ENCODE measurements at places on chromosomes 1 and 21. TPM values are rescaled to one million over a fixed set of nuclear protein-coding genes. Genes with fewer than 3 reads are reported as not detected.

C8B gene
- total RNA-seq = not detected

MEX3A gene
- total RNA-seq = 0.06 TPM

DNA sequence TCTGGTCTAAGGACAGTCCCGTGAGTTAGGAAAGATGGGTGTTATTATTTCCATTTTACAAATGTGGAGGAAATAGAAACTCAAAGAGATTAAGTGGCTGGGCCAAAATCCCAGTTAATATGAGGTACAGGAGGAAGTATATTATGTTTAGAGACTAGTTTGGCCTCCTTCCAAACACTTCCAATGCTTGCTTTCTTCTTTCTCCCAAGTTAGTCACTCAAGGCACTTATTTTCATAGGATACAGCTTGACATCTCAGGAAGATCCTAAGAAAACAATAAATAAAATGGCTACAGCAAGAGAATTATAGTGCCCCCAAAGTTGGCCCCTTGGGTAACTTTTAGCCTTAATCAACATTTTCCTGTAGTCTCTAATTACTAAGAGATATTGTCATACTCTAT lies 47.5 kb upstream of the IPO9 start:
- no peak for DNase-seq
- no peak overlapping the region for H3K27ac ChIP-seq
- H3K4me3 ChIP-seq = no peak overlapping the region
- no peaks in the 10 kb centered on the region for H3K4me1 ChIP-seq
- H3K36me3 ChIP-seq = no peaks in the 10 kb centered on the region
- peaks cover 7% of the 10 kb centered on the region for H3K27me3 ChIP-seq

DNA sequence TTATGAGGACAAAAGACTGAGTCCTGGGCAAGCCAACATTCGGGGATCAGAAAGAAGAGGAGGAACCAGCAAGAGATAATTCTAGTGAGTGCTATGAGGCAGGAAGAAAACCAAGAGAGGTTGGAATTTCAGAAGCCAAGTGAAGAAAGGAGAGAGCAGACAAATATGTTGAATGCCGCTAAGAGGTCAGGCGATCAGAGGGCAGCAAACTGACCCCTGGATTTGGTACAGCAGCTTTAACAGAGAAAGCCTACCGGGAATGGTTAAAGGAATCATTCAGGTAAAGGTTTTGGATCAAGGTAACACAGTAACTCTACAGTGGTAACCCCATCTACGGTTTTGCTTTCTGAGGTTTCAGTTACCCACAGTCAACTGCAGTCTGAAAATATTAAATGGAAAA lies 5.4 kb downstream of the CLCC1 start:
- peaks cover 48% of the 10 kb centered on the region for H3K4me1 ChIP-seq
- no peak overlapping the region for H3K27ac ChIP-seq
- H3K4me3 ChIP-seq = no peak overlapping the region
- DNase-seq = no peak
- H3K27me3 ChIP-seq = peaks cover 17% of the 10 kb centered on the region

IL12RB2 gene
- total RNA-seq = 317 TPM

ANGPTL3 gene
- total RNA-seq = not detected

PTGFRN gene
- 2.2 TPM for total RNA-seq

DNA sequence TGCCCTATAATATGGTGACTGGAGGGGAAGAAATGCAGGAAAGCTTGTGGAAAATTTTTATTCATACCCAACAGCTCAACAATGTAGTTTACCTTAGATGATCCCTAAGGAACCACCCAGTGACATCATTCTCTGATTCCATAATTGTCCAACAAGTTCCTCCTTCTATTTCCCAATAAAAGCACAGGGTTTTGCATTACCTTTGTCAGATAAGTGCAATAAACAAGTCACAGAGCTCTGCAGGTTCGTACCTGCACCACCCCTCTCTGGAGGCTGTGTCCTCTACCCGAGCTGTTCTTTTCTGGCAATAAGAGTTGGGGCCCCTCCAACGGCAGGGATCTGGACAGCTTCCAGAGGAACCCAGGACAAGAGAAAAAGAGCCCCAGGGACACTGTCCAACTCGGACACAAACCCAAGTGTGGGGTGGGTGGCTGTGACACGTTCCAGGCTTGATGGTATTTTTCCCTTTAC lies 38.8 kb downstream of the RCAN1 start:
- no peaks in the 10 kb centered on the region for H3K27me3 ChIP-seq
- peaks cover 12% of the 10 kb centered on the region for H3K36me3 ChIP-seq
- no peak for DNase-seq
- no peak overlapping the region for H3K27ac ChIP-seq
- H3K4me1 ChIP-seq = peaks cover 46% of the 10 kb centered on the region

GRCh38 chr21:25283720-25284119 lies 323.6 kb downstream of the MRPL39 start:
- H3K36me3 ChIP-seq = no peaks in the 10 kb centered on the region
- H3K27ac ChIP-seq = no peak overlapping the region
- DNase-seq = no peak

- no peaks in the 10 kb centered on the region for H3K36me3 ChIP-seq
- DNase-seq = no peak
- no peak overlapping the region for H3K27ac ChIP-seq
- peaks cover 32% of the 10 kb centered on the region for H3K4me1 ChIP-seq
- peaks cover 11% of the 10 kb centered on the region for H3K27me3 ChIP-seq
- H3K4me3 ChIP-seq = no peak overlapping the region
These were observed 2.4 kb downstream of the TMEM125 start for GRCh38 chr1:43272161-43272560.

DNA sequence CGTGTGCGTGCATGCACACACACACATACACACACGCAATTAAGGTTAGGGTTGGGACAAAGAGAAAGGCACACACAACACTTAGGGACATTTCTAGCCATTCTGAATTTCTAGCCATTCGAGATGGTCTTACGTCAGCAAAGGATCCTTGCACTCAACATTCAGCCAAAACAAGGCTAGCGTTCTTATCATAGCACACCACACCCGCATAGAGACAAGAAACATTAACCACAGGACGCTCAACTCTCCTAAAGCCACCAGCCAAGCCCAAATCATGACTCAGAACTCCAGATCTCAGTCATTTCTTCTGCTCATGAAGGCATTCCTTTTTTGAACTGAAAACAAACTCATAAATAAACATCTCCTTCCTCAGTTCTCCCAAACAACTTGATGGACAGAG lies 106.8 kb downstream of the LMO4 start:
- peaks cover 8% of the 10 kb centered on the region for H3K4me1 ChIP-seq
- DNase-seq = no peak
- H3K27ac ChIP-seq = no peak overlapping the region
- H3K4me3 ChIP-seq = no peak overlapping the region
- H3K27me3 ChIP-seq = peaks cover 8% of the 10 kb centered on the region
- H3K36me3 ChIP-seq = no peaks in the 10 kb centered on the region

DNA sequence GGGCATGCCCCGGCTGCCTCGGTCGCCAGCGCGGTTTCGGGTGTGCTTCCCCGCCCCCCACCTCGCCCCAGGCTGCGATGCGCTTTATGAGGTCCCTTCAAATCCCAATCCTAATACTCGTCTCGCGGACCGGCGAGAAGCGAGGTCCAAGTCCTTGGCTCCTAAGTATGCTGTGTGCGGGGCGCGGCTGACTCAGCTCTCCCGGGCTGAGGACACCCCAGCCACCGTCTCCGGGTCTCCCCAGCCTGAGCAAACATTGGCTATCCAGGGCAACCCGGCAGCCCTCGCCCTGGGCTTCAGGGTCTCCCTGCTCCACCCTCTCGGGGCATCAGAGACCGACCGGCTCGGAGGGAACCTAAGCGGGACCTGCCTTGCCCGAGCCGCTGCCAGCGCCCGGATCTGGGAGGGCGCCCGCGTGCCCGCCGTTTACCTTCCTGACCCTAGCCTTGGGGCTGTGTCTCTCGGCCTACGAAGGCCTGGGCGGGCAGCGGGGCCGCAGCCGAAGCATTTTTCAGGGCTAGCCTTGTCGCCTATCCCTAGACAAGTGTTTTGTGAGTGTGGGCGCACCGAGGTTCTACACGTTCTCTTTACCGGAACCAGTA lies 1.2 kb downstream of the ITPKB start:
- H3K4me3 ChIP-seq = peak overlapping the region; percentile 83
- DNase-seq = no peak
- peaks cover 15% of the 10 kb centered on the region for H3K36me3 ChIP-seq
- H3K4me1 ChIP-seq = peaks cover 27% of the 10 kb centered on the region
- H3K27me3 ChIP-seq = no peaks in the 10 kb centered on the region
- peak overlapping the region; percentile 69 for H3K27ac ChIP-seq

LRRC38 gene
- total RNA-seq = not detected

GRCh38 chr1:7558481-7558880 lies 212.6 kb upstream of the VAMP3 start:
- H3K36me3 ChIP-seq = no peaks in the 10 kb centered on the region
- H3K27me3 ChIP-seq = peaks cover 3% of the 10 kb centered on the region
- no peak overlapping the region for H3K4me3 ChIP-seq
- H3K4me1 ChIP-seq = peaks cover 9% of the 10 kb centered on the region
- no peak for DNase-seq

GRCh38 chr1:29055160-29055559 lies 68.5 kb downstream of the TMEM200B start:
- H3K4me1 ChIP-seq = no peaks in the 10 kb centered on the region
- H3K27ac ChIP-seq = no peak overlapping the region
- H3K27me3 ChIP-seq = no peaks in the 10 kb centered on the region
- H3K36me3 ChIP-seq = no peaks in the 10 kb centered on the region

FMO3 gene
- not detected for total RNA-seq

GRCh38 chr1:245807954-245808719 lies 653.4 kb downstream of the KIF26B start:
- H3K27me3 ChIP-seq = no peaks in the 10 kb centered on the region
- H3K36me3 ChIP-seq = no peaks in the 10 kb centered on the region
- H3K4me3 ChIP-seq = peak overlapping the region; percentile 82
- no peak for DNase-seq

DNA sequence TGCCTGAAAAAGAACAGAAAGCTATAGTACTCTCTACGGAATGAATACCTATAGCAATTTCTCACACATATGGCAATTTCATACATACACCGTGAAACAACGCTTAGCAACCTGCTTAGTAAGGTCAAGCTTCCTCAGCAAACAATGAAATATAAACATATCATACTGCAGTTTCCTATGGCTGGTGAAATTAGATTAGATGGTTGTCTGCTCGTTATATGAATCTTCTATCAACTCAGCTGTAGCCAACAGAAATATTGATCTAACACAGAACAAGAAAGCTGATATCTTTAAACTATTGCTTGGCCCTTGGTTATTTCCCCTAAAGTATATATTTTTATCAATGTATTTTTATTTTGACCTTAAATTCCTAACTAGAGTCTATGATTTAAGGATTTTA lies 187.8 kb downstream of the SLC44A5 start:
- no peak for DNase-seq
- H3K4me3 ChIP-seq = no peak overlapping the region
- no peaks in the 10 kb centered on the region for H3K27me3 ChIP-seq
- H3K36me3 ChIP-seq = no peaks in the 10 kb centered on the region
- H3K4me1 ChIP-seq = no peaks in the 10 kb centered on the region
- H3K27ac ChIP-seq = no peak overlapping the region

ZNF326 gene
- 19.9 TPM for total RNA-seq

- H3K36me3 ChIP-seq = no peaks in the 10 kb centered on the region
- no peaks in the 10 kb centered on the region for H3K4me1 ChIP-seq
- no peak overlapping the region for H3K27ac ChIP-seq
- H3K4me3 ChIP-seq = no peak overlapping the region
These were observed 100.2 kb downstream of the LMO4 start for GRCh38 chr1:87428883-87429282.

DNA sequence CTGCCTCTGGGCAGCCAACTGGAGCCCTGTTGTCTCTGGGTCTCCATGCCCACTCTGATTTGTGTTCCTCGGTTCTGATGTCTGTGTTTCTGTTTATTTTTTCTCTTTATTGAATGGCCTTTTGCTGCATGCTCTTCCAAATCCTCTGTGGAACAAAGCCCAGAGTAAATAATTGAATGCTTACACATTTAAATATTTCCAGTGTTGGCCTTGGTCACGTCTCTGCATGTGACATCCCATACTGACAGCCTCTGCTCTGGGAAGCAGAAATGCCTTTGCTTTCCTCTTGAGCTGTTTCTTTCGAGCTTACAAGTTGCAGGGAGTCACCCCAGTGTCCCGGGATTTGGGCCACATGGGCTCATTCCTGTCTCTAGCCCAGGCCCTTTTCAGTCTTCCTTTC lies 267.9 kb downstream of the PTPRU start:
- no peaks in the 10 kb centered on the region for H3K4me1 ChIP-seq
- peaks cover 39% of the 10 kb centered on the region for H3K27me3 ChIP-seq
- no peaks in the 10 kb centered on the region for H3K36me3 ChIP-seq
- H3K27ac ChIP-seq = no peak overlapping the region

DNA sequence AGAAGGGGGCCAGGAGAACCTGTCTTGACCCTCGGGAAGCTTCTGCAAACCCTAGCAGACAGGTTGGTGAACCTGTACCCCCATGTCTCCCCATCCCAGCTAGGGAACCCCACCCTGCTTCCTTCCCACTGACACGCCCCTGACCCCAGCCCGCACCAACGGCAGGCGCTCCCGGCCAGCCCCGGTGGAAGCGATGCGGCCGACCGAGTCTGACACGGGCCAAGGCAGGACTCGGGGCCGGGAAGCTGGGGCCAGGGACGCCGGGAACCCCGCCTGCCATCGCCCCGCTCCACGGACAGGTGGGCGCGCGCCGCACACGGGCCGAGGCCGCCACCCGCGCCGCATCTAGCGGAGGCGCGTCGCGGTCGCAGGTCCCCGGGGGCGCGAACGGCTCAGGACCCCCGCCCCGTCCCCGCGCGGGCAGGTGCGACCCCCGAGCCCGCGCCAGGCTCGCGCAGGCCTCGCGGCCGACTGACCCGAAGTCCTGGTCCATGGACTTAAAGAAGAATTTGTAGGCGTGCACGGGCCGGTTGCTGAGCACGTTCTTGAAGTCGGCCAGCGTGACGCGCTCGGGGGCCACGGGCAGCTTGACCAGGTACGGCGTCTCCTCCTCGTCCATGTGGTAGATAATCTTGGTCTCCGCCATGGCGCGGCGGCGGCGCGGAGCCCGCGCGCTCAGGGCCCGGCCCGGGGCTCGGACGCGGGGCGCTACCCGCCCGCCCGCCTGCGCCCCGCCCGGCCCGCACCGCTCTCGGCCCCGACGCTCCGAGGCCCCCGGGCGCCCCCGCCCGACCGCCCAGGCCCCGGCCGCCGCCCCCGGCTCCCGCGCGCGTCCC lies 580 bp downstream of the DVL1 start:
- peaks cover 11% of the 10 kb centered on the region for H3K4me1 ChIP-seq
- no peak overlapping the region for H3K27ac ChIP-seq
- no peaks in the 10 kb centered on the region for H3K36me3 ChIP-seq

DNA sequence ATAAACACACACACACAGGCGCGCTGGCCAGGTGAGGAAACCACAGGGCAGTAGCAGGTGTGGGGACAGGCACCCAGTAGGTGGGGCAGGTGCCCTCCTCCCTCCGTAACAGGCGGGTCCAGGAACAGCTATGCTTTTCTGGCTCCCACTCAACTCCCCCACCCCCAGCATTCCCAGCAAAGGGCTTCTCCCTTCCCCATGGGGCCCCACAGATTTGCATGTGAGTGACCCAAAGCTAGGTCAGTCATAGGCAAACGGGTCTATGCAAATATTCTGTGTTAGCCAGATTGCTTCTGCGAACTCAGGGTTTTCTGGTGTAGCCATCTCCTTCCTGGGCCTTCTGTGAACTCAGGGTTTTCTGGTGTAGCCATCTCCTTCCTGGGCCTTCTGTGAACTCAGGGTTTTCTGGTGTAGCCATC lies 114.2 kb downstream of the SIK1 start:
- H3K4me1 ChIP-seq = no peaks in the 10 kb centered on the region
- DNase-seq = peak; percentile 44
- peaks cover 10% of the 10 kb centered on the region for H3K27me3 ChIP-seq
- no peaks in the 10 kb centered on the region for H3K36me3 ChIP-seq
- peak overlapping the region; percentile 33 for H3K4me3 ChIP-seq

PCAT6 gene
- 1.4 TPM for total RNA-seq

- H3K4me1 ChIP-seq = peaks cover 15% of the 10 kb centered on the region
- H3K27ac ChIP-seq = no peak overlapping the region
- no peaks in the 10 kb centered on the region for H3K36me3 ChIP-seq
- H3K27me3 ChIP-seq = peaks cover 18% of the 10 kb centered on the region
- H3K4me3 ChIP-seq = peak overlapping the region; percentile 18
These were observed 56.3 kb upstream of the BACE2 start for GRCh38 chr21:41111681-41112080.

LINGO4 gene
- total RNA-seq = not detected

Measured in natural killer cell treated with Interleukin-12 subunit alpha and Interleukin-12 subunit beta and Interleukin-15 and Interleukin-18, amount 100 ng/mL, for 72 hours (primary cell).